ENCODE measurements at places on chromosomes 3 and 15.

DNA sequence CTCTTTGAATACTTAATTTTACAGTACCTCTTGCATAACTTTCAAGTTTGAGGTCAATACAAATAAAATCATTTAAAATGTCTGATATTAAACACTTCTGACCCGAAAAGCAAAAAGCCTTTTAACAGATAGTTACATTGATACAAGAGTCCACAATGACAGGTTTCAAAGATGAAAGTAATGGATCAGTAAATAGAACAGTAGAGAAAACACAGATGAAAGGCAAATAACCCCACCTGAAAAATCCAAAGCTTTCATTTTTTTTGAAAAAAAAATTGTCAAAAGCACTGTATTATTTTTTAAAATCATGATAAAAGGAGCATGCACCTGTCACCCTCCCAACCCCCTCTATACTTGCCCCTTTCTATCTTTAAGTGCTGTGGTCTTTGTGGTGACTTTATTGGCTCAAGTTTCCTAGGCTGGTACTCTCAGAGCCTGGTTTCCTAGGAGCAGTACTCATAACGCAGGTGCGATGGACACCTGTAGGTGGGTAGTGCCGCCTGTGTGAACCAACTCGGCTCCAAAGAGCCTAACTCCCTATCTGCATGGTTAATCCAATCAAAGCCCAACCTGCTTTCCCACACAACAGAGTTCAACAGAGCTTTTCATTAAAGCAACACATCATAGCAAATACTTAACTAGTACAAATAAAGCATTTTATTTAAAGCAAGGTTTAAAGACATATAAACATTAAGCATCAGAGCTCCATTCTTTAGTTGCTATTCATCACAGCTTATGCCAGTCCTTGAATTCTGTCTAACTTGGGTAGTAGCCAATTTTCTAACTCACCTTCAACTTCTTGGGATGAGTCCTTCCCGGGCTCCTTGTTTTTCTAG, 32.2 kb downstream of the LIPC start:
- DNase-seq, result no peak

GRCh38 chr3:114336122-114336697, 42.4 kb downstream of the TIGIT start:
- no peak for DNase-seq

GRCh38 chr15:37094333-37094914, 5.9 kb downstream of the MEIS2 start:
- no peak for DNase-seq

GRCh38 chr3:187669675-187670504, at the start of gene SST:
Gene SST, minus strand, starts transcription at chr3:187670394. Its CDS starts 103 bp downstream, at chr3:187670291.
- DNase-seq, result no peak

GRCh38 chr3:52121464-52121805, 32.8 kb downstream of the POC1A start:
- no peak for DNase-seq

DNA sequence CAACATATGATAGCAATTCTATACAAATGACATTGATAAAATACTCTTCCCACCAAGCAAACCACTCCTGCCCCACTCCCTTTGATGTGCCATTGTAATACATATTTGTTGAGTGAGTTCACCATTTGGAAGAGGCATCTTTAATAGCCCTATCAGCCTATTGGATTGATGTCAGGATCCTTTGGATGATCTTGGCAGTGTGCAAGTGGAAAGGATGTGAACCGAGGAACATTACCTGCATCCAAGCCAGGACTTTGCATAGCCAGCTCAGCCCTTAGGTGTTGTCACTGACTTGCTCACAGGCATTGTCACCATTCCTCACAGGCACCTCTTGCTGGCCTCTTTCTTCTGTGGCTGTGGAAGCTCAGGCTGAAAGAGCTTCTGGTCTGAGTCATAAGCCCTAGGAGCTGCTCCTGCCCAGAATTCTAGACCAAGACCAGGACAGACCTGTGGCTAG, 16.5 kb upstream of the TIMP4 start:
- DNase-seq, result no peak

DNA sequence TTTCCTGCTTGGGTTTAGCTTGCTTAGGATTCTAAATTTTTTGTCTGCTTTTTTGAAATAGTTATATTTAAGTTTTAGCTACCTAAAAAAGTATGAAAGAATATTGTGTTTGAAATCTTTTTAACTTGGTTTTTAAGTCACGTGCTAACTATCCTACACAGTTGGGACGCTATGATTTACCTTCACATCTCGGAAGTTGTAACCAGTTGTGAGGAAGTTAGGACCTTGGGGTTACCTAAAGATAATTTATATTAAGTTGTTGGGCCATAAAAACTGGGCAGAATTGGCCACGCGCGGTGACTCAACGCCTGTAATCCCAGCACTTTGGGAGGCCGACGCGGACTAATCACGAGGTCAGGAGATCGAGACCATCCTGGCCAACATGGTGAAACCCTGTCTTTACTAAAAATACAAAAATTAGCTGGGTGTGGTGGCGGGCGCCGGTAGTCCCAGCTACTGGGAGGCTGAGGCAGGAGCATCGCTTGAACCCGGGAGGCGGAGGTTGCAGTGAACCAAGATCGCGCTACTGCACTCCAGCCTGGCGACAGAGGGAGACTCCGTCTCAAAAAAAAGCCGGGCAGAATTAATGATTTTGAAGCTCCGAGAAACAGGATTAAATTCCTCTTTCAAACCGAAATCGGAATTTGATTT, 1.0 kb downstream of the ZFAND6 start:
- DNase-seq, result no peak

DNA sequence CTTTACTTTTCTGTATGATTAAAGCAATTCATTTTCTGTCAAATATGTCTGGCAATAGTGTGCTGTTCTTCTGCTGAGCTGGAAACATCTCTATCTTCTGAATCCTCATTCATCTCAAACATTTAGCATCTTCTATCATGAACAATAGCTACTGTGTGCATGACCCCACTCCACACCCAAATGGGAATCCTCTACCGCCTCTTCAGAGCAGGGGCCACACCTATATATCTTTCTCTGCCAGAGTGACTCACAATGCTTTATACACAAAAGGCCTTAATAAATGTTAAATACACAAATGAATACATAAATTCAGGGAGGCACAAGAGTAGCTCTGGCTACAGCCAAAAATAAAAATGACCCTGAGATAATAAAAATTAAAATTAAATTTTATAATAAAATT, 8.0 kb downstream of the ALDH1A2 start:
- DNase-seq, result no peak

- no peak for DNase-seq
These were observed 22.7 kb downstream of the ABHD6 start for GRCh38 chr3:58260261-58260731.

DNA sequence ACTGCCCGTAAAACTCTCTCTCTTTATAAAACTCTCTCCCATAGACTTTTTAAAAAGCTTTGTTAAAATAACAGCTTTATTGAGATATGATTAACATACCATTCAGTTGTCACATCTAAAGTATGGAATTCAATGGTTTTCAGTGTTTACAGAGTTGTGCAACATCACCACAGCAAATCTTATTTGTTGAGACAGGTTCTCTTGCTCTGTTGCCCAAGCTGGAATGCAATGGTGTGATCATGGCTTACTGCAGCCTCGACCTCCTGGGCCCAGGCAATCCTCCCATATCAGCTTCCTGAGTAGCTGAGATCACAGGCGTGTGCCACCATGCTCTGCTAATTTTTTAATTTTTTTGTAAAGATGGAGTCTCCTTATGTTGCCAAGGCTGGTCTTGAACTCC, 35.9 kb upstream of the TRAK1 start:
- no peak for DNase-seq

GRCh38 chr3:101159478-101159877, 160.9 kb downstream of the IMPG2 start:
- no peak for DNase-seq

- no peak for DNase-seq
These were observed 109.2 kb downstream of the LRRK1 start for GRCh38 chr15:101028321-101028720.

DNA sequence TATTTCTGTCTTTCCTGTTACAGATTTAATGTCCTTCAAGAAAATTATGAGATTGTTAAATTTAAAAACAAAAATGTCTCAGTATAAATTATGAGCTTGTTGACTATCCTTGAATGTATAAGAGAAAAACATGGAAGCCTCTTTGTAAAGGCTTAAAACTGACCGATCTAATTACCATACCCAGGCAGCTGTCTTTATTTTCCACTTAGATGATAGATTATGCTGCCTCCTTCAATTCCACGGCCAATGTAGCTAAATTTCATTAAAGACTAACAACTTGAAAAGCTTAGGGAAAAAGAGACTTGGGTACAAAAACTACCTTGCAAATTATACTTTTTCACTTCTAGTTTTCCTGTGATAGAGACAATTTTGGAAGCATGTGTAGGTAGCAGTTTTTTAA, 88.3 kb downstream of the ATP10A start:
- no peak for DNase-seq

- DNase-seq, result no peak
These were observed 50.0 kb upstream of the CORO2B start for GRCh38 chr15:68528626-68529290.

- no peak for DNase-seq
These were observed 11.1 kb downstream of the DCUN1D1 start for GRCh38 chr3:182969277-182969676.

GRCh38 chr15:93460717-93461116, 371.7 kb upstream of the RGMA start:
- no peak for DNase-seq

GRCh38 chr3:33943277-33943676, 144.8 kb downstream of the PDCD6IP start:
- no peak for DNase-seq

DNA sequence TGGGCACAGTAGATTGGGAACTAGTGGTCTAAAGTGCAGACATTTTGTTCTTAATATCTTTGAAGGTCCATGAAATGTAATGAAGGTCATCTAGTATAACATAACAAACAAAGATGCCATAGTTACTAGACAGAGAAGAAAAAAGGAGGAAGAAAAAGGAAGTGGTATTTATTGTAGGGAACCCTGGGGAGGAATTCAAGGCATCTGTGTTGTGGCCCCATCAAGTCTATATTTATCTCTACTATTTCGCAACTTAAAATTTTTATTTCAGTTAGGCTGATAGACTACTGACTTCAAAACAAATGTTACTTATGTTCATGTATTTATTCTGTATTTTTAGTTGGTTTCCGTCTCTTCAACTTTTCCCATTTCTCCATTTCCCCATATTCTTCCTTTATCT, 48.9 kb upstream of the ZDHHC23 start:
- DNase-seq, result no peak

DNA sequence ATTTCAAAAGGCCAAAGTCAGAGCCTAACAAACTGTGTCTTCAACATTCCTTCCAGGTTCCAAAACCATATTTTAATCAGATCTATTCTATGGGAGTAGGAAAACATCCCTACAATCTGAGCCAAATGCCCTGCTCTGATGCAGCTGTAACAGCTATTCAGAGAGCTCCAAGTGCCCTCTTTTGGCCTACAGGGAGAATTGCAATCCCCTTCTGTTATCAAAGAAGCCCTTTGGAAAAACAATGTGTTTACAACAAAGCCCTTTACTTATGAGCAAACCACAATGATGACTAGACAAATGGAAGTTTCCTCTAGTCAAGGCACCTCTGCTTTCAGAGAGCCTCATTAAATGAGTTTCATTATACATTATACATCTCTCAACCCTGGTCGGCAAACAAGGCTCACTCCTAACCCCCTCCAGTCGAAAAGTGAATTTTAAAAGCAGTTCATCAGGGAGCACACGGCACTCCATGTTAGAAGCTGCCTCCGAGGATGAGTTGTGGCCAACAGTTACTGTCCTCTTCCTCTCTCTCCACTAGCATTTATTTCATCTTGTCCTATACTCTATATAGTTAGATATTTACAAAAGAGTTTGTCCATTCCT, 42.6 kb upstream of the TMCO5A start:
- DNase-seq, result no peak

GRCh38 chr3:151142929-151143328, 57.5 kb downstream of the MED12L start:
- no peak for DNase-seq

DNA sequence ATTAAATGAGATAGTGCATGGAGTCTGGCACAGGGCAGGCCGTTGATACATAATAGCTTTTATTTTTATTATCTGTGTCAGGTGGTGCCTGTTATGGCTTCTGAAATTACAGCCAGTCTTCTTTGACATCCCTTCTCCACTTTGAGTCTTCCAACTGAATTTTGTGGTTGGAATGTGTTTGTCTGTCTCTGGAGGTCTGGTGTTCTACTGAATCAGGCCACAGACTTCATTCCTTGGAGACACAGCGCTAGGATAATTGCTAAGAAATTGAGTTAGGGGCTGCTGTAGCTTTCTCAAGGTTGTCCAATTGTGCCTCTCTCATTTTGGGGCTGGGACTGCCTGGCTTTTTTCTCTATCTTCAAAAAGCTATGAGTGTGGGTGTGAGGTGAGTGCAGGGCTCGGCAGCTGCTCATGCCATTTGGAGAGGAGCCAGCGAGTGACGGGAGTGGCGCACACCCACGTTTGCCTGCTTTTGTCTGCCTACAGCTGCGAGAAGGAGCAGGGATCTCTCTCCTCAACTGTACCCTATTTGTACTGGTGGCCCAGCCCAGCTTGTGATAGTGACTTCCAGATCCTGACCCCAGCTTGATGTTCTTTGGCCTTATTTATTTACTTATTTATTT, 49.8 kb upstream of the SYN2 start:
- no peak for DNase-seq

GRCh38 chr3:47464588-47464987, 11.2 kb downstream of the SCAP start:
- DNase-seq, result no peak

DNA sequence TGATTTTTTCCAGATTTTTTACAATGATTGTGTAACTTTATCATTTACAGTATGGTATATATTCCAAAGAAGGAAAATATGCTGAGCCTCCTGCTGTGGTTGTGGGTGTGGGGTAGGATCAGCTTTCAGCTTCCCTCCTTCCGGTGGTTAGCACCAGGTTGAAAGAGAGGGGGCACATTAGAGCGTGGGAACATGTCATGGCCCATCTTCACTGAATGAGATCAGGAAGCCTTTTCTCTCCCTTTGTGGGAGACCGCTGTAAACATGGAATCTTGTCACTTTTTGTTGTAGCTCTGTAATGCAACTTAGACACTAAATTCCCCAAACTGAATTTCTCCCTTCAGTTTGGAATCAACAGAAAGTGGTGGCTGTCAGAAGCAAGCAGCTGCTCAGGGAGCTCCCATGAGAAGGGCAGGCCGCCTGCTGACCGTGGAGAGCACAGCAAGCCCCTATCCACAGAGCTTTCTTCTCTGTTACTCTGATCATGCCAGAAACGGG, 86.7 kb upstream of the LIMD1 start:
- no peak for DNase-seq

- DNase-seq, result no peak
These were observed 28.5 kb downstream of the EFCAB12 start for GRCh38 chr3:129399895-129400357.

All from stimulated activated CD8-positive, alpha-beta memory T cell treated with anti-CD3 and anti-CD28 coated beads, Interleukin-7, amount 100 ng/mL, for 4 hours (primary cell).